NCI-H1694 treated with DMSO at 0.1 percent for 48 hours (cell line): ENCODE measurements at places on chromosomes 3 and 15.

GRCh38 chr3:188944108-188944507, 227.7 kb upstream of the TPRG1 start:
- DNase-seq: no peak

DNA sequence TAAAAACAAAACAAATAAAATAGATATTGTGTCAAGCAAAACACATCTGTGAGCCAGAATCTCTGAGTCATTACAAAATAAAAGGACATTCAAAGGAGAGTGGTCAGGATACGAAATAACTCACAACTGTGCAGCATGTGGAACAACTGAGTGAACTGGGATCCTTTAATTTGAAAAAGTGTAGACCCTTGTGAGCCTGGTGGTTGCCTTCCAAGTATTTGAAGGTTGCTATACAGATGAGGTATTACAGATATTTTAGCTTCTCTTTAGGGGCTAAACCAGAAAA, 26.7 kb downstream of the KCNMB2 start:
- DNase-seq: no peak

DNA sequence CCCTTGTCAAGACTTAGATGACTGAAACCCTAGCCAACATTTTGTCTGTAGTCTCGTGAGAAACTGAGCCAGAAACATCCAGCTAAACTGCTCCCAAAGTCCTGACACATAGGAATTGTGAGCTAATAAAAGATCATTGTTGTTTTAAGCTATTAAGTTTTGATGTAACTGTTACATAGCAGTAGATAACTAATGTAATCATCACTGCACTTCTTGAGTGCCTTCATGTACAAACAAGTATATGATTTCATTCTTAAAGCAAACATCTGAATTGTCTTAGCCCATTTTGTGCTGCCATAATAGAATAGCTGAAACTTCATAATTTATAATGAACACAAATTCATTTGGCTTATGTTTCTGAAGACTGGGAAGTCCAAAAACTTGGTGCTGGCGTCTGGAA, 87.3 kb downstream of the NSUN3 start:
- DNase-seq: no peak

DNA sequence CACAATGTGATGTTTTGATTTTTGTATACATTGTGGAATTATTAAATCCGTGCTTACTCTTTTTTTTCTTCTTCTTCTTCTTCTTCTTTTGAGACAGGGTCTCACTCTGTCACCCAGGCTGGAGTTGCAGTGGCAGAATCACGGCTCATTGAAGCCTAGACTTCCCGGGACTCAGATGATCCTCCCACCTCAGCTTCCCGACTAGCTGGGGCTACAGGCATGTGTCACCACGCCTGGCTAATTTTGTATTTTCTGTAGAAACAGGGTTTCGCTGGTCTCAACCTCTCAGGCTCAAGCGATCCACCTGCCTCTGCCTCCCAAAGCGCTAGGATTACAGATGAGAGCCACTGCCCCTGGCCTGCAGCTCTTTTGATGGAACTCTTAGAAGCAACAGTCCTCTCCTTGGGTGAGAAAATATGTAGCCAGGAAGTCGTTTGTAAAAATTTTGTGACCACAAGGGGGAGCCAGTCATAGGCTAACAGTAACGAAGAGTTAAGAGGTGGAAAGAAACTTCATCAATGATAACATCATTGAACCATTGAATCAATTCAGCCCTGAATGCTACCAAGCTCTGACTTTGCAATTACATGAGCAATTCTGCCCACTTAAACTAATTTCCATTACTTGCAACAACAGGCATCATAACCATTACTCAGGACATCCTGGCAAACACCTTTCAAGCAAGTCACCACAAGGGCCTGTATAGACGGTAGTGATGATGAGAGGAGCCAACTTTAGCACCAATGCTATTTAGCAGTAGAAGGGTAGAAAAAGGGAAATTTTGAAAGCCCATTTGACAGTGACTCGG, 16.7 kb upstream of the CMTM7 start:
- DNase-seq: no peak

- no peak for DNase-seq
Measured at GRCh38 chr3:188807006-188807405, 364.8 kb upstream of the TPRG1 start.

GRCh38 chr15:74809242-74809641, 3.4 kb upstream of the LMAN1L start:
- no peak for DNase-seq

DNA sequence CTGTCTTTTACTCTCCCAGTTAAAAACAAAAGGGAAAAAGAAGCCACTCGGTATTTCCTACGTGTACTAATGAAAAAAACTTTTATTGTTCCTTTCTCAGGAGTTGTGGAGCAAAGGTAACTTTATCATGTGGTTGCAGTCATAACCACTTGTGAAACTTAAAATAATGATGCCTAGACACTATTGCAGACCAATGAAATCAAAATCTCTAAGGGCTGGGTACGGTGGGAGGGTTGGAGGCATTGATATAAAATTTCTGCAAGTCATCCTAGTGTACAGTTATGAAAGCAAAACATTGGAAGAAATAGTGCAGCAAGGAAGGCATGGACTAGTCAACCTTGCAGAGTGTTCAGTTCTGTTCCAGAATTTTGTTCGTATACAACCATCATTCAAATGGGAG, 808.8 kb downstream of the TUSC7 start:
- DNase-seq: no peak

GRCh38 chr3:37174532-37175126, at the start of gene LRRFIP2:
TSS of gene LRRFIP2 (minus strand) at chr3:37174582. CDS start at chr3:37148983, 25,599 bp downstream.
- no peak for DNase-seq

DNA sequence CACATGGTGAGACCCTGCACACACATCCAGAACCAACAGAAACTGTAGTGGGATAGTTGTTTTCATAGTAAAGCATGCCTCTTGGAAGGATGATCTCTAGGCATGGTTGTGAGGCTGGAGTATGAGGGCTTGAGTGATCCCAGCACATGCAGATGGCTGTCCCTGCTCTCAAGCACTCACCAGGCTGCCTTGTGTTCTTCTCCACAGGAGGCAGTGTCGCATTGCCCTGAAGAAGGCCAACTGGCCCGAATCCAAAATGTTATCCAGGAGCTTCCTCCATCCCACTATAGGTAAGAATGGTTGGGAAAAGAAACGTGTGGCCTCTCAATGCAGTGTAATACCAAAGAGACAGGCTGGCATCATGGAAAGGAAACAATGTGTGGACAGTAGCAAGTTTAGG, 82.7 kb downstream of the TMEM39A start:
- no peak for DNase-seq

- peak; percentile 89 for DNase-seq
Measured at GRCh38 chr3:156416846-156417558, 137.9 kb downstream of the SSR3 start.

DNA sequence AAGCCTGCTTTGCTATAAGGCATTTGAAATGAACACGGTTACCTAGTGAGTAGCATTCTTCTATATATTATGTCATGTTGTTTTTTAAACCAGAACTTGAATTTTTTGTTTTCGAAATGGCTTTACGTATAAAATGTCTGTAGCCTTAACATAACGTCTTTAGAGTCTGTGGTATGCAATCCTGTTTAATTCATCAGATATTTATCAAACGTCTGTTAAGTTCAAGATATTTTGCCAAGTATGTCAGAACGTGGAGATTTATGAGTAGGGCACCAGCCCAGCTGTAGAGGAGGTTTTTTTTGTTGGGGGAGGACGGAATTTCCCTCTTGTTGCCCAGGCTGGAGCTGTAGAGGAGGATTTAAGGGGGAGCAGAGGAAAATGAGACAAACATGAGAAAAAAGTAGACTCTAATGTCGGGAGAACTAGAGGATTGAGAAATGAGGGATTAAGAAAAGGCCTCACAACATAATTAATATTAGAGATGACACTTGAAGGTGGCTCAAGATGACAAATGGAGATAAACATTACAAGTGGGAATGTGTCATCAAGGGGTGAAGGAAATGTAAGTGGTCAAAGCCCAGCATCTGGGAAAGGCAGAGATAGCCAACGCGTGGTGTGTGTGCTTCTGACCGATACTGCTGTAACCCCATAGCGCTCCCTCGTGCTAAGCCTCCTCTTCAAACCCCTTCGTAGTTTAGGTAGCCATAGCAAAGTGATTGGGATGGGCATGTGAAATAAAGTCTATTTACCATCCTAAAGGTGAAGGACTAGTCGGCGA, 154.0 kb upstream of the GOLGA6L4 start:
- DNase-seq: no peak
